ENCODE measurements at places on chromosomes 3 and 15.

- DNase-seq, result no peak
Observed at GRCh38 chr3:186162221-186162620, 53.3 kb upstream of the ETV5 start.

DNA sequence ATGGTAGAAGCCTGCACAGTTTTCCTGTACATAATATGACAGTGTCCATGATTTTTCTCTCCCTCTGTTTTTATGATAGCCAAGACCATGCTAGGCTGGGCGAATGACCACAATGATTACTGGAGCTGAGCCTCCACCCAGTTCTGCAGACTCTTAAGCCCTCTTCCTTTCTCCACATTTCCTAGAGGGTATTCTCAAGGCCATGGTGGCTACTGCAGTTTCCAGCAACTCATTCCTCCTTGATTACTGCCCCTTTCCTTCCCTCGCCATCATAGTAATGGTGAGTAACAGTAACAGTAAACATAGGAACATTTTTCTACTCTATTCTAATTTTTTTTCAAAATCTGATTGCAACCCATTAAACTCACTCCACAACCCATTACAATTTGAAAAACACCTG lies 20.2 kb downstream of the TNIK start:
- DNase-seq, result no peak

GRCh38 chr3:81989274-81989673 lies 227.8 kb upstream of the GBE1 start:
- no peak for DNase-seq

GRCh38 chr3:4963669-4964570 lies 15.3 kb upstream of the BHLHE40 start:
- no peak for DNase-seq

DNA sequence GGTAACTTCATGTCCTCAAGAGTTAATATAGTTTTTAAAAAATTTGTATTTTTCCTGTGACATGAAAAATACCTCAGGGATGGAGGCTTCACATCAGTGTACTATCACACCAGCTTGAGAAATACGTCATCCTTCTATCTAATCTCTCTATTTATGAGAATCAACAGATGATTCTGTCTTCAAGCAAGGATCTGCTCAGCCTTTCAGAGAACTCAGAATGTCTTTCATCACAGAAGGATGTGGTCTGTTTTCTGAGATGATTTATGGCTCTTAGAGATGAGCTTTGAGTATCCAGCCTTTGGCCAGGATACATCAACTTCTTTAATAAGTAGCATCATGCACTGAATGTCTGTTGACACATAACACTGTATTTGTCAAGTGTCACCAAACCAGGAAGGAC lies 193.9 kb downstream of the DTWD1 start:
- DNase-seq, result no peak

GRCh38 chr3:129382366-129382765 lies 46.1 kb downstream of the EFCAB12 start:
- no peak for DNase-seq

DNA sequence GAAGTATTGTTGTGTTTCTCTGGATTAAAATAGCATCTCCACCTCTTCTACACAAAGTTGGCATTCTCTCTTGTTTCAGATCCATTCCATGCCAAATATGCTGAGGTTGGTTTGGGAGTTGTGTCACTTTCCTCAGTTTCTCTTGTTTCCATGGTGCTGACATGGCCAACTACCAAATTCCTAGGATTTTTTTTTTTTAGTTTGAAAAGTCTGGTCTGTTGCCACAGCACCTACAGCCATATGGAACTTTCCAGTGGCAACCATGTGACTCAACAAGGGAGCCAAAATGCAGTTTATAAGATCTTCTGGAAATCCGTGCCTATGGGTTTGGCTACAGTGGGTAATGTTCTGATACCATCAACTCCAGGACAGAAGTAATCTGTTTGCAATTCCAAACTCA lies 96.0 kb upstream of the CLSTN2 start:
- DNase-seq, result no peak

- DNase-seq, result no peak
Observed at GRCh38 chr15:89329329-89330084, 5.1 kb downstream of the POLG start.

DNA sequence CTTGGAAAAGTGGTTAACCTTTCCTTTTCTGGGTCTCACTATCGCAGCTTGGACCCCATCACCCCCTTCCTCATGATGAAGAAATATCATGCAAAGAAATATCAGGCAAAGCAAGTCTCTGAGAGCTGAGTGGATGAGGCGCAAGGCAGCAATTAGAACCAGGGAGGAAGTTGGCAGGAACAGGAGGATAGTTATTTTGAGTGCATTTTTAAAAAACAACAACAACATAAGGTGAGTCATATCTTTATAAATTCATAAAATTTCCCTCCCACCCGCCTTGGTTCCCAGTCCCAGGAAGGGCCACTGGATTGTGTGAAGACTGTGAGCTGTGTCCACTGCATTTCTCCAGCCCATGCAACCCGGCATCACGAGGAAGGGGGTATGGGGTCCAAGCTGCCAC lies 316.9 kb upstream of the TLE3 start:
- DNase-seq, result no peak

DNA sequence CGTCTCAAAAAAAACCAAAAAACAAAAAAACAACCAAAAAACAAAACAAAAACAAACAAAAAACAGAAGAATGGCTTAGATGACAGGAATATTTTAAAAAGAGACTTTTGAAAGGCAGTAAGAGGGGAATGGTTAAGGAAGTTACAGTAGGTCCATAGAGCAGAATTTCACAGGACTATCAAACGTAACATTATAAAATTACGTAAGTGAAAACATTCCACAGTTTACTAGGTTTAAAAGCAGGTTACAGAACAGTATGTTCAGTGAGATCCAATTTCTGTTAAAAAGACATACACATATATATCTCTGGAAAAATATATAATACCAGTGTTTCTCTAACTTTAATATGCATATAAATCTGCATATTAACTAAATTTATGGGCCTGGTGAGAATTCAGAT lies 50.2 kb upstream of the MUC13 start:
- DNase-seq, result no peak

- DNase-seq, result peak; percentile 95
Observed at GRCh38 chr3:122415762-122416654, at the start of gene WDR5B. Gene WDR5B (minus strand): TSS chr3:122416062. CDS start chr3:122415528, 534 bp downstream.

DNA sequence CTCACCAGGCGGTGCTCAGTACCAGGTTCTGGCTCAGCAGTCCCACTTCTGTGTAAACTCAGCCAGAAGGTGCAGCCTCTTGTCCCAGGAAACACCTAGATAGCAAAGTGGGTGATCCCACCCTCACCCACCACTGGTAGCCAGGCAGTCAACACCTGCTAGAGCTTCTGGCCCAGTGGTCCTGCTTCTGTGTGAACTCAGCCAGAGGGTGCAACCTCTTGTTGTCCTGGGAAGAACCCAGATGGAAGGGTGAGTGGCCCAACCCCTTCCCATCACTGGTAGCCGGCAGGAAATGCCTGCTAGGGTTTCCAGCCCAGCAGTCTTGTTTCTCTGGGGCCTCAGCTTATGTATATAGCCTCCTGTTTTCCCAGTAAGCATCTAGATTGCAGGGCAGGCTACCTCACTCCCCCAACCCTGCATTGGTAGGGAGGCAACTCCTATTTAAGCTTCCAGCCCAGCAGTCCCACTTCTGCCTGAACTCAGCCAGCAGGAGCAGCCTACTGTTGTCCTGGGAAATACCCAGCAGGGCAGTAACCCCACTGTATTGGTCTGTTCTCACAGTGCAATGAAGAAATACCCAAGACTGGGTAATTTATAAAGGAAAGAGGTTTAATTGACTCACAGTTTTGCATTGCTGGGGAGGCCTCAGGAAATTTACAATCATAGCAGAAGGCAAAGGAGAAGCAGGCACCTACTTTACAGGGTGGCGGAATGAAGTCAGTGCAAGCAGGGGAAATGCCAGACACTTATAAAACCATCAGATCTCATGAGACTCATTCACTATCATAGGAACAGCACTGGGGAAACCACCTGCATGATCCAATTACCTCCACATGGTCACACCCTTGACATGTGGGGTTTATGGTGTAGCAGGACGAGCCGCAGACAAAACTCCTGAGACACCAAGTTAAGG lies 110.6 kb downstream of the DTWD1 start:
- no peak for DNase-seq

Data from HS-5 (cell line).